ENCODE measurements at places on chromosomes 1 and 21.

- DNase-seq, result no peak
Measured at GRCh38 chr1:59427155-59427554, 130.3 kb downstream of the FGGY start.

- no peak for DNase-seq
Measured at GRCh38 chr1:211236633-211237320, 22.4 kb upstream of the RCOR3 start.

GRCh38 chr21:18477043-18477442 is 73.5 kb upstream of the TMPRSS15 start:
- DNase-seq, result no peak

DNA sequence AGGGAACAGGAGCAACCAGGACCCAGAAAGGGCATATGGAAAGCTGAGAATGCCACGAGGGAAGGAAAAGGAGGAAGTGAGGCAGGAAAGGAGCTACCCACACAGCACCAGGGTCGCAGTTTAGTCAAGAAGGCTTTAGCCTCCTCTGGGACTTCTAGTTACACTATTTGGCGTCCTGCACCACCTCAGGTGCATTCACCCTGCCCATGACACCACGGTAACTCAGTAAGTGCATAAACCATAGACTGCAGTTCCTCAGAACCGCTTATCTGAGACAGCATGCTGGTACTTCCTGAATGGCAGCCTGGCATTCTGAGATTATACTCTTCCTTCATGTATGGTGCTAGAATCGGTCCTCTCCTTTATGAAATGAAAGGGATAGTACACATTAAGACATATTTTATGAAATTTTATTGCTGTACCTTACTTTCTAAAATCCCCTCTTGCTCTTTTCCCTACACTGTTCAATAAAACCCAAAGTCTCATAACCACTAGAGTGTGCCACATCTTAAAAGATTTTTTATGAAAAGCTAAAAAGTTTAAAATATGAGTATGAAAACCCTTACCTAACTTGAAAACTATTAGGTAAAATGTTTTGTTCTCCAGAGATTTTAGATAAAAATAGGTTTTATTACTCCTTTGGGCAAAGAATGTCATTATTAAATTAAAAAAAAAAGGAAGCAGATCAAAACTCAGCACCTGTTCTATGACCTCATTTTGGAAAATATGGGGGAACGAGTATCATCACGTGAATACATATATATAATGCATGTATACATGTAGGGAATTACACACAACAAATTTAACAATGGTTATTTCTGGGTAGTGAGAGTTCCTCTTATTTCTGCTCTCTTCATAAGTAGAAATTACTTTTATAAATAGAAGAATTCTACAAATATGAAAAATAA is 67.3 kb downstream of the VAV3 start:
- no peak for DNase-seq

GRCh38 chr1:207302618-207303393 is 18.7 kb upstream of the CD55 start:
- DNase-seq, result no peak

DNA sequence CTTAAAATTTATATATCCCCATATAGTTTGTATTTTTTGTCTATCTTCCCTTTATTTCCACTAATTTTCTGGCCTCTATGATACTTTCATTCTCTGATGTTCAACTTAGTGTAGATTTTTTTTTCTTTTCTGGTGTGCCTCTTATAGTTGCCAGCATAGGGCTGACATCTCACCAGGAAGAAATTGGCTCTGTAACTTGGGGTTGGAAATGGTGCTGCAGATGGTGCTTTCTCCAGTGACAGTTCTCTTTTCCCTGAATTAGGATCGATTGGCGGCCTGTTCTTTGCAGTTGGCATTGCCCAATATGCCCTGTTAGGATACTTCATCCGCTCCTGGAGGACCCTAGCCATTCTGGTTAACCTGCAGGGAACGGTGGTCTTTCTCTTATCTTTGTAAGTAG is 50.3 kb downstream of the SLC22A15 start:
- DNase-seq, result no peak

GRCh38 chr1:27070390-27071048 is 57.9 kb upstream of the TENT5B start:
- no peak for DNase-seq
